ENCODE measurements at places on chromosomes 6 and 20. TPM values are rescaled to one million over a fixed set of nuclear protein-coding genes. Genes with fewer than 3 reads are reported as not detected.

- peak; percentile 96 for DNase-seq
Measured at GRCh38 chr20:45373353-45374100, 4.6 kb downstream of the TP53TG5 start.

DNA sequence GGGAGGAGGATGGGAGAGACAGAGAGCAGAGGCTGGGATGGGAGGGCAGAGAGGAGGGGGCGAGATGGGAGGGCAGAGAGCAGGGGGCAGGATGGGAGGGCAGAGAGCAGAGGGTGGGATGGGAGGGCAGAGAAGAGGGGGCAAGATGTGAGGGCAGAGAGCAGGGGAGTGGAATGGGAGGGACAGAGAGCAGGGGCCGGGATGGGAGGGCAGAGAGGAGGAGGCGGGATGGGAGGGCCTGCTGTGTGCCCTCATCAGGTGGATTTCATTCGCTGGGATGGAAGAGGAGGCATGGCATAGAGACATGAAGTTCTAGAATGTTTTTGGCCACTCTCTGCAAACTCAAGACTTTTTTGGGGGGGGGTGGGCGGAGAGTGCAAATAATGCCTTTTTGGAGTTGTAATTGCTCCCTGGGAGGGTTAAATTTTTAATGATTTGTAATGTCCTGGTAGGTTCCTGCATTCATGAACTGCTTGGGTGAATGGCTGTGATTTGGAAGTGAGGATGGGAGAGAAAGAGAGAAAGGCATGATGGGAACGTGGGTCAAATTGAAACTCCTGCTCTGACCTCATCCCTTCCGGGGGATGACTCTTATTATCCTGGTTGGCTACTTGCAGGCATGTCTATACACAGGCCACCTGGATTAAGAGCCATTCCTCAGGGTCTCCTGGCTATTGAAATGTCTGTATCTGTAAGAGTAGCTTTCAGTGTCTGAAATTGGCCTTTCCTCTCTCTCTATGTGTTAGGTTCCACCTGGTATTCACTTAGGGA is 162.4 kb upstream of the AGPAT4 start:
- DNase-seq = no peak

- peak; percentile 15 for DNase-seq
Measured at GRCh38 chr20:62064770-62065673, 659 bp downstream of the TAF4 start.

CLPSL1 gene
- total RNA-seq = not detected

LGSN gene
- not detected for total RNA-seq

TBC1D22B gene
- total RNA-seq = 13.4 TPM

GRCh38 chr6:11129908-11130565 is 18.5 kb upstream of the ERVFRD-1 start:
- DNase-seq = no peak

CHRNA4 gene
- total RNA-seq = not detected

- no peak for DNase-seq
Measured at GRCh38 chr6:136095986-136096385, 154.1 kb downstream of the MTFR2 start.

DNA sequence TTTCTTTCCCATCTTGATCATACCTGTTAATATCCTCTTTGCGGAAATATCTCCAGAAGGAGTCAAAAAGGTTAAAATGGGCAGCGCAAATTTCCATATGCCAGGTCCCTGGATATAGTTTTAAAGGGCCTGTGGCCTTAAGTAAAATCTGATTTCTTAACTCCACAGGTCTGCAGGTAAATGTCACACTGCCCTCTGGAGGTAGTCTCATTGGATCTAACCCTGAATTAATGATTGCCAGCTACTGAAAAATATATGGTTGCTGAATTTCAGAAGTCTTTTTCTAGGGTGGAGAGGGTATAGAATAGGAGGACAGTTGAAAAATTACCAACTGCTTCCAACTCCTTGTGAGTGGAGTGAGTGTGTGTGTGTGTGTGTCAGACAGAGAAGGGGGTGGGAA is 8.5 kb downstream of the MOXD1 start:
- DNase-seq = no peak
